AG09309 (cell line): ENCODE measurements at places on chromosomes 12 and 14.

DNA sequence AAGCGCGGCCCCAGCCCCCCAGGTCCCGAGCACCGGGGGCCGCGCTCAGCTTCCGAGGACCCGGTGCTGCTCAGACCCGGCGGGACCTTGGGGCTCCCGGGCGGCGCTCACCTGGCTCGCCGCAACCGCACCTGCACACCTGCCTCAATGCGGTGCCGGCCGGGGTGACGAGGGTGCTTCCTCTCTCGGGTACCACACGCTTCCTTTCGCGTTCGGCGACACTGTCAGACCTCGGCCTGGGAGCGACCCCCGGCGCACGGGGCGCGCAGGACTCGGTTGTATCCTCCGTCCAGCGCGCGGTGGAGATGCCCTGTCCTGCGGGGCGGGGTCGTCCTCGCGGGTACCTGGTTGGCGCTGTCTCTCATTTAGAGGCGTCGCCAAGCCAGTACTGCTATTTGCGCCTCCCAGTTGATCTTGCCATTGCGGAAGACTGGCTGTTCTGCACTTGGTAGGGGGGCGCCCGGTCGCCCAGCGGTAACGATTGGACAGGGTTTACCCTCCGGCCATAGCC is 718 bp downstream of the PACS2 start:
- DNase-seq = no peak

- no peak for DNase-seq
These were observed 912.1 kb downstream of the DIO2 start for GRCh38 chr14:79299162-79299561.

DNA sequence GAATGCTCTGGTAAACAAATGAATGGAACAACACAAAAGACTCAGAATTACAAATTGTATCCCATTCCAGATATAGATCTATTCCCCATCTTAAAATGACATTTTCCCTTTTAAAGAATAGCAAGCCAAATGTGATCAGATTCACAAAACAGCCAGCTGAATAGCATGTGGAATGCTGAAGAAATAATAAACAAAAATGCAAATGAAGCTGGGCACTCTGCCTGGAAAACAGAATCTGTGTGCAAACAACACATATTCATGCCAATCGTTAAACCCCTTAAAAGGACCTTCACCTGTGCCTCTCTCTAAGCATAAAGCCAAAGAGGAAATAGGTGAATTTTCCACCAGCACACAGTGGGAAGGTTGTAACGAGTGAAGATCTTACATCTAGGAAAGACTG is 67.9 kb upstream of the PDZRN4 start:
- DNase-seq = no peak

- DNase-seq = no peak
These were observed 99.0 kb downstream of the ESR2 start for GRCh38 chr14:64195199-64195598.

DNA sequence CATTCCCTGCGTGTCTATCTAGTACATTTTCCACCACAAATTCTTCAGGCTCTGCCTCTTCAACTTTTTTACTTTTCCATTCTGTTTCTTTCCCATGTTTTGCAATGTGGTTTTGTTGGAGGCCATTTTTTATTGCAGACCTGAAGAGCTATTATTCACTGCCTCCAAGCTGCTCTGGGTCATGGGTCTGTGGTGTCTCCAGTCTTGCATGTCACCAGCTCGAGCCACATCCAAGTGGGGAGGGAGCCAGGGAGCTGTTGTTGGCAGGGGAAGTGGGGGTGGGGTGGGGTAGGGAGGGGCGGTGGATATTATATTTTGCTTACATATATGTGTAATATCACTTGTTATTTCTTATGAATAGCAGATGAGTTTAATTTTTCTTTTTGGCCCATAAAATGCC is 69.1 kb downstream of the VEZT start:
- no peak for DNase-seq

- DNase-seq = no peak
These were observed 15.6 kb downstream of the SMUG1 start for GRCh38 chr12:54173066-54173726.

DNA sequence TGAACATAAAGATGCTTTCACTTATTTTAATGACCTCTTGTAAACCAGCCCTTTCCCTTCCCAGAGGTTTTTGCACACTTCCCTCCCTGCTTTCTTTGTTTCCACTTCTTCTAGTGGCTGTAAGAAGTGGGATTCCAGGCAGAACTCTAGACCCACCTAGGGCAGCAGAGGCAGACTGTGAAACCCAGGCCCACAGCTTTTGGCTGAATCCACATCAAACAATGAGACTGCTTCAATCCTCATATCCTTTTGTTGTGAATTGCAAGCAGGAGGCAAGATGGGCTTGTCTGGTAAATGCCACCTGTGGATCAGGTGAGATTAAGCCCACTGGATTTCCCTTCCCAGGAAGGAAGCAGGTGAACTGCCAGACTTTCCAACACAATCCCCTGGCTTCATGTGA is 12.8 kb downstream of the CCDC177 start:
- no peak for DNase-seq

DNA sequence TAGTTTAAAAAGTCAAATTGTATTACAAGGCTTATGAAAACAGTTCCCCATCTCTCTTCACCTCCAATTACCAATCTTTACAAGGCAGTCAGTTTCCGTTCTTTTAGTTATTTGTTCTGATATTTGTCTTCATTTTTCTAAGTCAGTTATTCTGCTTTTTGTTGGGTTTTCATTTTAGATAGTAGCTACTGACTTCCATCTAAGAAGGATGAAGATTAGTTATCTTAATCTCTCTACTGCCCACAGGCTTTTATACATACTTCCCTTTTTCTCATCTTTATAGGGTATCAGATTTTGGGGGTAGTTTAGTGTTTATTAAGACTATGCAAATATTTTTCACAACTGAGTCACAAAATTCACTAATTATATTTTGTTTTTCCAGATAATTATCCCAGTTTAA is 38.4 kb downstream of the FRS2 start:
- no peak for DNase-seq

DNA sequence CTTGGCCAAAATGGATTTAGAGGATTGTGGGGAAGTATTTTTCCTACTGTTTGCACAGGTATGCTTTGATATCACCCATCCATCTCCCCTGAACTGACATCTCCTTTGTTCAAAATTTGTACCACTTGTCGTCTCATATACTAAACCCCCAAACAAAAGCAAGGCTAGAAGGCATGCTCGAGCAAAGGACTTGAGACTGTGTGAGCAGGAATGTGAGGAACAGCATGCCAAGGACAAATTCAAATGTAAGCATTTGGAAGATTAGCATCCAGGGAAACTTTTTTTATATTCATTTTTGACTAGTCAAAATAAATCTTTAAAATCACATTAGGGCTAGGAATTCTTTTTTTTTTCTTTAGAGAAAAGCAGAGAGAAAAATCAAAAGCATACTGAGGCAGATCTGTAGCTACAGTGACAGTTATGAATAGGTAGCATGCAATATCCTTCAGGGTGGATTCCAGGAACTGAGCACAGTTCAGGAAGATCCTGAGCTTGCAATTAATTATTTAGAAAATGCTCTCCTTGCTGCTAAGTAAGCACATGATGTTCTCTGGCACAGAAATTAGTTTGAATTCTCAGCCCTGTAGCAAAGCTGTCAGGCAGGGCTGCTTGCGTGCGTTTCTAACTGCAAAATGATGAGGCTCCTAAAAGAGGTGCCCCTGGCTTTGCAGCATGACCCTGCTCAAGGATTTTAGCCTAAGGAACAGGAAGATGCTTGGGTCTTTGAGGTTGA is 327.7 kb downstream of the LRIG3 start:
- DNase-seq = no peak

DNA sequence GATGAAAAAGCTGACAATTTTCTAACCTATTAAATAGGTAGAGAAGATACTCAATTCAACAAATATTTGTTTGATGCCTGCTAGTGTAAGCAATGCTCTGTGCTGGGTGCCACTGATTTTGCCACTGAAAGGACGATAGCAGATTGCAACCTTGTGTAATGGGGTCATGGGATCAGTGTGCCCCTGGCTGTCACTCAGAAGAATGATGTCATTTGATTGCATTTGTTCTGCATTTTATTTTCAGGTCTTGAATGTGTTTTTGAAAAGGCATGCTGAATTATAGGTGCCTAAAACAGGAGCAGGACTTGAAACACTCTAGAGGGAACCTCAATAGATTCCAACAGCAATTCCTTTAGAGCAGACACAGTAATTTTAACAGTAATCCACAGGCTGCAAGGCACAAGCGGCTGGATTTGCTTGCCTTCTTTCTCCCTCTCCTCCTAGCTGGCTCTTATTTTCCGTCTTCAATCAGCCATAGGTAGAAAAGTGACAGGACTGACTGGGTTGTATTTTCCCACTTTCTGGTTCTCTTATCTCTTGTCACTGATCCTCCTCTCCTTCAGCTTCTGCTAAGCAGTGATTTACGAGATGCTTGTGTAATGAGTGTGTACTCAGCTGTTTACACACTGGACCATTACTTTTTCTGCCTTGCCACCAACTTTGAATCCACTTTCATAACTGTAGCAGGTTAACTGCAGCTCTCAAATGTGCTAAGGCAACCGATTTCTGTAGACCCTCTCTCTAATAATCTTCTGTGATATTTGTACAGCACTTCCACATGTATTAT is 4.1 kb downstream of the PLXNC1 start:
- no peak for DNase-seq

- DNase-seq = peak; percentile 56
These were observed 75.4 kb downstream of the WDR20 start for GRCh38 chr14:102215071-102215470.

GRCh38 chr12:69698769-69699540 is at the start of gene BEST3:
Gene BEST3, minus strand, starts transcription at chr12:69699303. Its CDS starts 1,505 bp downstream, at chr12:69697798.
- DNase-seq = no peak

- no peak for DNase-seq
These were observed 17.4 kb upstream of the B4GALNT3 start for GRCh38 chr12:442235-442884.

DNA sequence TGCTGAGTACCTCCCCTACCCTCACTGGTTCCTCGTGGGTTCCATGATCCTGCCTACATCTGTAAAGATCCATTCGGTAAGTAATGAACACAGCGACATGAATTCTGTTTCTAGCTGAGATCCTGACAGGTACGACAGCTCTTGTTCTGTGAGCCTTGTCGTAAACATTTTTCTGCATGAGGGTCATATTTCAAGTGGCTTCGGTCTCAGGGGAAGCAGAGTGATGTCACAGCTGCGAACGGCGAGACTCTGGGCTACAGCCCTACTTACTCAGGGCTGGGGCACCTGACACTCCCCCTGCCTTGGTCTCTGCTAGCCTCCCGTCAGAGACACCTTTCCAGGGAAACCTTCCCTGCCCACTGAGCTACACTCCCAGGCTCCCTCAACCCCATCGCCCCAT is 85.8 kb downstream of the RBM19 start:
- no peak for DNase-seq

- no peak for DNase-seq
These were observed 76.1 kb downstream of the ALG10B start for GRCh38 chr12:38392554-38393144.

- DNase-seq = no peak
These were observed 4.7 kb upstream of the PLBD1 start for GRCh38 chr12:14572401-14572800.

DNA sequence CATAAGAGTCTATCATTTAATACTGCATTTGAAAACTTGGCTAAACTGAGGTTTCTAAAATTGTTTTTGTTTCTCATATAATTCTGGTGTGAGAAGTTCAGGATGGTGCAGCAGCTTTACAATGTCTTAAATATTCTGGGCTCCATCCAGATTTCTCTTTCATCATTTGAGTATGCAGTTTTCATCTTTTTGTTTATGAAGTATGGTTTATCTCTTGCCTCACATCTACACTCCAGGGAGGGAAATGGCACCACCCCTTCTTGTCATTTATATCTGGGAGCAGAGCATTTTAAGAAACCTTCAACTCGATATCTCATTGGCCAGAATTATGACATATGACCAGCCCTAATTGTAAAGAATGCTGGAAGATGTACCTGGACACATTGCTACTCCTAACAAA is 24.3 kb downstream of the GEMIN2 start:
- no peak for DNase-seq

GRCh38 chr12:112353393-112353792 is 28.8 kb downstream of the HECTD4 start:
- no peak for DNase-seq

DNA sequence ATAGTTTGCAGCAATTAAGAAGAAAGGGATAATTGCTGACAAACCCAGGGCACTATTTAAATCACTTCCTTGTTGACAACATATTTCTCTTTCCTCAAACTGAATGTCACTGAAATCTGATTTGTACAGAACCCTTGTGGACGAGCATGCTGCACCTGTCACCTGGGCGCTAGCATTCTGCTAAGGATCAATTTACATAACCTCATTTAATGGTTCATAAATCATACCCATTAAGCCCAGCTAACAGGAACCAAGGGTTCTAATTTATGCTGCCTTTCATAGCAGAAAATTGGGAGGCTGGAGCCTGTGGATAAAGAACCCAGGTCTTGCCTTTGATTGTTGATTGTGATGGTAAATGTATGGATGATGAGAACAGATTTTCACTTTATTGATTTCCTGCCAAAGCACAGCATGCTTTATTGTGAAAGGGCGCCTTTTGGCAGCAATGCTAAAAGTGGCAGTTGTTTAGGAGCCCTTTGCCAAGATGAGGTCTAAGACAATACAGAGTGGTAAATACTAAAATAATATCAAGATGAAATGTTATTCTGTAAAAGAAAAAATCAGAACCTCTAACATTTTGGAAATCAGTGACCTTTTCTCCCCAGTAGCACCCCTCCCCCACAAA is 95.4 kb downstream of the NKX2-1 start:
- DNase-seq = no peak

GRCh38 chr14:97283426-97283825 is 486.2 kb downstream of the VRK1 start:
- DNase-seq = no peak

DNA sequence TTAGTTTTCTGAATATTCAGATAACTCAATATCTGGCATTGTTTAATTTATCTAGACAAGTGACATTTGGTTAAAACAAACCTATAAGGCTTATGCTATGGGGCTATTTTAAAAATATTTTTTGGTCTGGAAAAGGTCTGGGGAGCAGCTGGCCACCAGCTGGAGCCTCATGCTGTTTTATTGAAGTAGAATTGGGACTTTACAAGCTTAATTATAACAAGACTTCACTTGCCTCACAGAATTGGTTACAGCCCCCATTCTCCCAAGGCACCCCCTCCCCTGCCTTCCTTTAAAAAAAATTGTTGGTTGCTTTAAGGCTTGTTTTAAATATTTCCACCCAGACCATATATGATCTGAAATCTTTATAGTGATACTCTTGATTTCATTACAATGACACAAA is 453.9 kb downstream of the ADAMTS20 start:
- DNase-seq = no peak

- DNase-seq = no peak
These were observed 128.1 kb upstream of the AMIGO2 start for GRCh38 chr12:47207829-47208248.

- DNase-seq = no peak
These were observed 77.2 kb downstream of the PPP1R12A start for GRCh38 chr12:79857675-79858074.

DNA sequence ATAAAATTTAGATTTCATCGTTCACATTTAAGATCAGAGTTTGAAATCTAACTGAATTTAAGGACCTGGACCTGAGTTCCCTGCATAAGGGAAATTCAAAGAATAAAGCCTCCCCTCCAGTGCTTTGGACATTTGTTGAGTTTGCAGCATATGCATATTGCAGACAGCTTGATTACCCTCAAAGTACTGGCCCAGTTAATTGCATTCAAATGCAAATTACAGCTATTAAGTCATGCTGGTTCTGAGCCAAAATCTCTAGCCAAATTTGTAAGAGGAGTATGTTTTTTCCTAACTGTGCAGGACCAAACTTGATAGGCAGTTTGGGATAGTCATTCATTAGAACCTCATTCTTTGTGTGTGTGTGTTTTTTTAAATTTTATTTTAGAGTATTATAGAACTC is 9.1 kb upstream of the KIF21A start:
- DNase-seq = no peak
